ENCODE measurements at places on chromosomes 4 and X.

GRCh38 chr4:2079006-2079405, 19.9 kb downstream of the NAT8L start:
- no peak for DNase-seq

DNA sequence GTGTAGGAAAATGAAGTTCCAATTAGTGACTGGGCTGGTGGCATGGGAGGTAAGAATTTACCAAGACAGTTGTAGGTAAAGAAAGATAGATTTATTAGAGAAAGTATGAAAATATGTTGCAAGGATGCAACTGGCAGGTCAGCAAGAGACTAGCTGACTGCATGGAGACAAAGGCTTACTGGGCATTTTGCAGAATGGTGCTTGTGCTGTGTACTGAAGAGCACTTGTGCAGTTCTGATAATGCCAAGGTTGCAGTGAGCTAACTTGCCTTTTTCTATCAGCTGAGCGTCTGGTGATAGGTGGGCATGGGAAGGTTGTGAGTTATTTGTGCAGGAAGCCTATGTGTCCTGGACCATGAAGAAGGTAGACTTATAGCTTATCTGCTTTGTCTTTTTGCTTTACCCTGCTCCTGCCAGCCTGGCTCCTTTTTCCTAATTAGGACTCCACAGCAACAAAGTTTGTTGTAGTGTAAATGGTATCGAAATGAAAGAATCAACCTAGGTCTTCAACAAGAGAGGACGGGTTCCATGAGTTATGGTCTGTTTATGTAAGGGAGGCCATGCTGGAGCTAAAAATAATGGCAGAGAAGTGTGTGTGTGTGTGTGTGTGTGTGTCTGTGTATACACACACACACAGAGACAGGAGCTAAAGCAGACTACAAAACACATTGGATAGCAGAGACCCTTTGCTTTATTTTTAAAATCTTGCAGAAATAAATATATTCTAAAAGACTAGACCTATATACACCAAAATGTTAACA, 15.0 kb downstream of the BST1 start:
- no peak for DNase-seq

- DNase-seq, result no peak
These were observed 525.5 kb upstream of the BOD1L1 start for GRCh38 chr4:14152834-14153519.

- DNase-seq, result no peak
These were observed 54.3 kb downstream of the ADGRL3 start for GRCh38 chr4:61254406-61254805.

DNA sequence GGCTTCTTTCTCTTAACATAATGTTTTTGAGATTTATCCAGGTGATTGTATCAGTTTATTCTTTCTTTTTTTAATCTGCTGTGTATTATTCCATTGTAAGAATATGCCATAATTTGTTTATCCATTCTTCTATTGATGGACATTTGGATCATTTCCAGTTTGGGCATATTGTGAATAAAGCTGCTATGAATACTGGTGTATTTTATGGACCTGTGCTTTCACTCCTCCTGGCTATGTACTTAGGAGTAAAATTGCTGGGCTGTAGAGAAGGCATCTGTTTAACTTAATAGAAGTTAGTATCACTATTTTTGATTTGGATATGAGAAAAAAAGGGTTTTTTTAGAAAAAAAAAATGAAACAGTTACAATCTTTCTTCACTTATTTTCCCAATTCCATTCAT, 50.0 kb upstream of the FAM9C start:
- no peak for DNase-seq

GRCh38 chr4:5874811-5875449, 18.0 kb downstream of the CRMP1 start:
- DNase-seq, result no peak

- DNase-seq, result no peak
These were observed 82.0 kb upstream of the FAM241A start for GRCh38 chr4:112063260-112063659.

- no peak for DNase-seq
These were observed 41.4 kb downstream of the MAP7D3 start for GRCh38 chrX:136209751-136210150.

DNA sequence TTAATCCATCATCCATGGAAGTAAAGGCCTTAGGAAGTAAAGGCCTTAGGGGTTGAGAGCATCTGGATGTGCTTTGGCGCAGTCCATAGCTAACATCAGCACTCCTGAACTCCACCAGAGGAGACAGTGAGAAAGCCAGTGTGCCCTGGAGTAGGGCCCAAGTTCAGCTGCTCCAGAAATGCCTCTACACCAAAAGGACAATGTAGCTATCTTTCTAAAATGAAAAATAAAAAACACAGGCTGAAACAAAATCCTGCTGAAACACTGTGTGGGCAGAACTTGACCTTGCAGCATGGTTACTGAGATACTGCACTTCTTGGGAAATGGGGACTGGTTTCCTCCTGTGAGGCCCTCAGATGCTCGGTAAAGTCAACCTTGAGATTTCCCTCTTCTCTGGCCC, 29.3 kb downstream of the SH3RF1 start:
- DNase-seq, result no peak

DNA sequence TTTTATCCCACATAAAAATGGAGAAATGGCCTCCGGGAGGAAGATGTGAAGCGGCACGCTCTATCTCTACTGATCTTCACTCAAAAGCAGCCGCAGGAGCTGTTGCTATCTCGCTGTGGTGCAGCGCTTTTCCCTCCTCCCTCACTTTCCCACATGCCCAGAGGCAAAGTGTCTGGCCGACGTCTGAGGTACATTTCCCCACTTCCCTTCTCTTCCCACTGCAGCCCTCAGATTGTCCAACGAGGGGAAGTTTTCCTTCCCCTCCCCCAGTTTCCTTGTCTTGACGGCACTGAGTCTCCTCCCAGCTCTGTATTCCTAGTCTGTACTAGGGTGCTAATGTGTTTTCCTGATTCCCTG, 660 bp upstream of the COL25A1 start:
- DNase-seq, result no peak

GRCh38 chrX:10404436-10404835, 215.9 kb downstream of the MID1 start:
- DNase-seq, result no peak

DNA sequence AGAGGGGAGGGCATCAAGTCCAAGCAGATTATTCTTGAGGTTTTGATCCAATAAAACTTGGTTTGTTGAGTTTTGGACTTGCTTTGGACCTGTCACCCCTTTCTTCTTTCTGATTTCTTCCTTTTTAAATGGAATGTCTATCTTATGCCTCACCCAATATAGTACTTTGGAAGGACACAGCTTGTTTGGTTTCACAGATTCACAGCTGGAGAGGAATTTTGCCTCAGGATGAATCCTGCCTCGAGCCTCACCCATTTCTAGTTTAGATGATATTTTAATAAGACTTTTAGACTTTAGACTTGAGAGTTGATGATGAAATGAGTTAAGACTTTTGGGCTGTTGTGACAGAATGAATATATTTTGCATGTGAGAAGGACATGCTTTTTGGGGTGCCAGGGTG, 136.9 kb upstream of the PDE5A start:
- no peak for DNase-seq

- DNase-seq, result no peak
These were observed 76.9 kb downstream of the MAGEB10 start for GRCh38 chrX:27884654-27885053.

DNA sequence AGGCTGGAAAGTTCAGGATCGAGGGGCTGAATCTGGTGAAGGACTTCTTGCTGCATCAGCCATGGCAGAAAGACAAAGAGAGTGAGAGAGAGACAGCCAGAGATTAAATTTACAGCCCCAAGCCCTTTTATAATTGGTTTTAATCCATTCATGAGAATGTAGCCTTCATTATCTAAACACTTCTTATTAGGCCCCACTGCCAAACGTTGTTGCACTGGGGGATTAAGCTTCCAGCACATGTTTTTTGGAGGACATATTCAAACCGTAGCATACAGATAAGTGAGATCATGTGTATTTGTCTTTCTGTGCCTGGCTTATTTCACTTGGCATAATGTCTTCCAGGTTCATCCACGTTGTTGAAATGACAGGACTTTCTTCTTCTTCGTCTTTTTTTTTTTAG, 524.7 kb downstream of the SPRY1 start:
- no peak for DNase-seq

DNA sequence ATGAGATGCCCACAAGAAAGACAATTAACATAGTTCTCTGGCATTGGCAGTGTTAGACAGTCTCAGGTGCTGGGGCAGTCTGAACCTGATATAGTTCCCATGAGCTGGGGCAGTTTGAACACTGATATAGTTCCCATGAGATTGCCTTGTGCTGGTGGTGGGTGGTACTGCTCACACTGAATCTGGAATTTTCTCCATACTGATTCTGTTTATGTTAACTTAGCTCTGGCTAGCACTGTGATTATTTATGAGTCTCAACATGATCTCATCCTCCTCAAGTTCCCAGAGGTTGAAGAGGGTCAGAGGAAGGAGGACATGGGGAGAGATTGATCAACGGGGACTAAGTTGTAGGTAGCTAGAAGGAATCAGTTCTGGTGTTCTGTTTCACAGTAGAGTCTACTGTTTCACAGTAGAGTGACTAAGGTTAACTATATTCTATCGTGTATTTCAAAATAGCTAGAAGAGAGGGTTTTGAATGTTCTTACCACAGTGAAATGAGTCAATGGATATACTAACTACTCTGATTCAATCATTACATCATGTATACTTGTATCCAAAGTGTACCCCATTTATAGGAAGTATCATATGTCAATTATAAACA, 379.9 kb downstream of the ADAM29 start:
- DNase-seq, result no peak

GRCh38 chr4:184689681-184690080, 40.1 kb downstream of the PRIMPOL start:
- no peak for DNase-seq

- DNase-seq, result no peak
These were observed 160.4 kb upstream of the MAMLD1 start for GRCh38 chrX:150202641-150203247.

All from stimulated activated CD4-positive, alpha-beta T cell treated with anti-CD3 and anti-CD28 coated beads, Interleukin-15, amount 100 ng/mL, for 1 hour (primary cell).